ENCODE measurements at places on chromosomes 12 and 14.

GRCh38 chr12:114700392-114701103 is 16.6 kb upstream of the TBX3 start:
- no peak for DNase-seq

DNA sequence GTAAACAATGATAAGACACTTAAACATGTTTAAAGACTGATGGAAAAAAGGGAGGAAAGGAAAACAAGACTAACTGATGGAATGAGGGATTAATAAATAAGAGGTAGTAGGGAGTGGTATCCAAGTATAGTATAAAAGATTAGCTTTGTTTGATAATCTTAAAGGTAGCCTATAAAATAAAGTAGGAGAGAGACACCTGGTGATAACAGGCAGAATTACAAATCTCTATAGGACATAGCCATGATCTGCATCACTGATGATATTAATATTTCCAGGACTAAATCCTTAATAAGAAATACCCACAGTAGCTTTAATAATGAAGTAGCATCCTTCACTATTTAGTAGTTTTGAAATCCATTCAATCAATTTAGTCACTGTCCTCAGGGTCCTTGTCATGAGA is 30.4 kb downstream of the DLGAP5 start:
- DNase-seq, result no peak

DNA sequence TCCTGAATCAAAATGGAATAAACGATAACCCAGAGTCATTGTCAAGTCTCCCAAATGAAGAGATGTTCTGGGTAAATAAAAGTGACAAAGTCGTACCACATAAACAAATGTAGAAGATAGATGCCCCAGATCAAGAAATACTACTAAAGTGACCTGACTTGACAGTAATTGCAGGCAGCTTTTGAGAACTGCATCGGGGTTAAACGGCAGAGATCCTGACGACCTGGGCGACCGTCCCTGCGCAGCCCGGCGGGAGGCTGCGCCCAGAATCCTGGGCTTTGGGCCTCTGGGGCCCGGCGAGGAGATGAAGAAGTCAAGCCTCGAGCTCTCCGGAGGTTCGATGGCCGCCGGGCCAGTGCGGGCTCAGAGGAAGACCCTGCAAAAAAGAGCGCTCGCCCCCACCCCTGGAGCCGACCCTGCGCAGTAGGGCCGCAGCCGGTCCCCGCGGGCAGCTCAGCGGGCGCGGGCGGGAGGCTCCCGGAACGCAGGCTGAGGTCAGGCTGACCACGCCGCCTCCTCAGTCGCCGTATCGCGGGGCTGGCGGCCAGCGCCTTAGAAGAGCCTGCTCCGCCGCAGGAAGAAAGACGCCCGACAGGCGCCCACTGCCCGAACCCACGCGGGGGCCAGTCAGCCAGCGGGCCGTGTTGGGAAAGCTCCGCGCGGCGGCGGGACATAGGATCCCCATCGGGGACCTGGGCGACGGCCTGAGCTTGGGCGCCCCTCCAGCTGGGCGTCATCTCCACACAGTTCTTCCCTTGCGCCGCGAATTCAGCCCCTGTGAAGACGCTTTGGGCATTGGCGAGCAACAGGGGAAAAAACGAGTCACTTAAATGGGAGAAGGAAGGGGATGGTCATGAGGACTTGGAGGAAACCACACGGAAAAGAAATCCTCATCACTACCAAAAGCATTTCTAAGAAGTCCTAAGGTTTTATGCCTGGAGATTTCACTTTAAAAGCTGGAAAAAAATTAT is 16.0 kb downstream of the NKX2-1 start:
- no peak for DNase-seq

GRCh38 chr14:82694820-82695219 is 1161.2 kb upstream of the SEL1L start:
- no peak for DNase-seq

DNA sequence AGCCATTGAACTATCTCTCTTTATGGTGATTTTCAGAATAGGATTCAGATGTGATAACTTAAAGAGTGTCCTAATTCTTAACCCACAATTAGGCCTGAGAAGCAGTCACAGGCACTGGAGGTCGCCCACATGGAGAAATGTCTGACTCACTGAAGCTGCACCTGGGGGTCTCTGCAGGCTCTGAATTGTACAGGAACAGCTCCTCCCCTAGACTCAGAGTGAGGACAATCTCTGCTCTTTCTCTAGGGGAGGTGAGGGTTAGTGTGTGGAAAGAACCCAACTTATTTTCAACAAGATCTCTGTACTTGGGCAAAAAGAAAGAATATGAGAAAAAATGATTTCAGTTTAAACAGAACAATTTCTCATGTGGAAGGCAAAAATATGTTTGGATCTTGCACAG is 1124.6 kb downstream of the TMEM121 start:
- DNase-seq, result no peak

DNA sequence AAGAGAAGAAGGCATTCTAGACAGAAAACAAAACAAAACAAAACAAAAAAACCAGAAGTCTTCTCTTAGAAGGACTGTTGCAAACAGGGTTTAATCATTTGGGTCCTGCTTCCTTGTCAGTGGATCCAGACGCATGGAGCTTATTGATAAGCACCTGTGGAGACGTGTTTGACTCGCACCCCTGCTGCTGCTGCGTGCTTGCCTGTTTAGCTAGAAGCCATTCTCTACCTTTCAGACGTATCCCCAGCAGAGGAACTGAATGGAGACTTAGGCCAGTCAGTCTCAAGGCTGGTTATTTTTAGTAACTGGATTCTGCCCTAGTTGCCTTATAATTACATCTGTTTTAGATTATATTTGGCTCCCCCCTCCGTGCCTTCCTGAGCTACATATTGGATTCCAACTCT is 186.1 kb upstream of the EEA1 start:
- no peak for DNase-seq

- no peak for DNase-seq
These were observed 92.9 kb downstream of the KSR2 start for GRCh38 chr12:117875744-117876435.

- no peak for DNase-seq
These were observed 21.9 kb upstream of the CCDC196 start for GRCh38 chr14:66464261-66464660.

GRCh38 chr12:16766736-16767135 is 160.8 kb upstream of the LMO3 start:
- no peak for DNase-seq
